ENCODE measurements at places on chromosomes 7 and 10. TPM values are rescaled to one million over a fixed set of nuclear protein-coding genes. Genes with fewer than 3 reads are reported as not detected.
A peak's percentile ranks its signal among the peaks of the same experiment; 100 is the strongest.

HOGA1 gene
- total RNA-seq: not detected

- no peak for DNase-seq
These were observed 64.8 kb downstream of the ABLIM1 start for GRCh38 chr10:114593240-114593792.

DNA sequence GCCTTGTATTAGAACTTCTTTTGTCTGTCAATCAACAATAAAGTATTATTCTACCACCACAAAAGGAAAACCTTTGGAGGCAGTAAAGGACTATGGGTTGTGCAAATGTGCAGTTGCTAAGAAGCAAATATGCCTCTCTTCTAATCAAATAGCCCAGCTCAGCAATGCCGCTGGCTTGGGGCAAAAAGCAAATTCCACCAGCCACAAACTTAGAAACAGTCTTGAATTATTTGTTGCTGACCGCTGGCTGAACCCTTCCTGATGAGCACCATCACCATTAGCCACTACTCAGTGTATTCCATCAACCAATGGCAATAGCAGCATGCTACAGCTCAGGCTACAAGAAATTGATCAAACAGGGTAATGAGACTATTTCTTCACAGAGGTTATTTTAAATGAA, 51.0 kb downstream of the SKAP2 start:
- no peak for DNase-seq

GRCh38 chr7:100949227-100949932, at the start of gene MUC3A:
Gene MUC3A (plus strand): TSS chr7:100949534. CDS start chr7:100949625, 91 bp downstream.
- no peak for DNase-seq

DNA sequence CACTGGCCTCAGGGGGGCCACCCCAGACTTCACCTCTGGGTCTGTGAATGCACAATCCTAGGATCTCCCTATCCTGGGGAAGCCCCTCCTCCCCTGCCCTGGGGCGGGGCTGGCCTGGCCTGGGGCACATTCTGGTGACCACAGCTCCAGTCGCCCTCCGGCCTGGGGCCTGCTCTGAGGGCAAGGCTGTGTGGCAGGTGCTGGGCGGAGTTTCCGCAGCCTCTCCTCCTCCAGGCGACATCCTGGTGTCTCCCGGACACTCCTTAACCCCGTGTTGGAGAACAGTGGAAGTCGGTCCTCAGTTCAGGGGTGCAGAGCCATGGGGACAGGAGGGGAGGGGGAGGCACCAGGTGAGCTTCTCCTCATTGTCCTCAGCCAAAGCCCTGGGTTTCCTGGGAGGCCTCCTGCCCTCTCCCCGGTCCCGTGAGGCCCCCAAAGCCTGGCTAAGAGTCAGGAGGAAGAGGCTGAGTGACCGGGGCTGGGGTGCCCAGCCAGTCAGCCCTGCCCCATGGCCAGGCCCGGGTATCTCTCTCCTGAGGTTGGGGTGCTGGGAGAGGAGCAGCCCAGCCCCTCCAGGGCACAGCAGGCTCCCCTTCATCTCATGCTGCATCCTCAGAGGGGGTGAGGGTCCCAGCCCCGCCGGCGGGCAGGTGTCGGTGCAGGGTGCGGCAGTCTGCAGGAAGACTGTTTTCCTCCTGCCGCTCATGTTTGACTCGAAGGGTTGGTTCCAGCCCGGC, 22.6 kb downstream of the UNCX start:
- DNase-seq: no peak

GRCh38 chr7:33774762-33775523, 130.4 kb upstream of the BMPER start:
- DNase-seq: no peak

ZNF117 gene
- total RNA-seq: 3.6 TPM

DNA sequence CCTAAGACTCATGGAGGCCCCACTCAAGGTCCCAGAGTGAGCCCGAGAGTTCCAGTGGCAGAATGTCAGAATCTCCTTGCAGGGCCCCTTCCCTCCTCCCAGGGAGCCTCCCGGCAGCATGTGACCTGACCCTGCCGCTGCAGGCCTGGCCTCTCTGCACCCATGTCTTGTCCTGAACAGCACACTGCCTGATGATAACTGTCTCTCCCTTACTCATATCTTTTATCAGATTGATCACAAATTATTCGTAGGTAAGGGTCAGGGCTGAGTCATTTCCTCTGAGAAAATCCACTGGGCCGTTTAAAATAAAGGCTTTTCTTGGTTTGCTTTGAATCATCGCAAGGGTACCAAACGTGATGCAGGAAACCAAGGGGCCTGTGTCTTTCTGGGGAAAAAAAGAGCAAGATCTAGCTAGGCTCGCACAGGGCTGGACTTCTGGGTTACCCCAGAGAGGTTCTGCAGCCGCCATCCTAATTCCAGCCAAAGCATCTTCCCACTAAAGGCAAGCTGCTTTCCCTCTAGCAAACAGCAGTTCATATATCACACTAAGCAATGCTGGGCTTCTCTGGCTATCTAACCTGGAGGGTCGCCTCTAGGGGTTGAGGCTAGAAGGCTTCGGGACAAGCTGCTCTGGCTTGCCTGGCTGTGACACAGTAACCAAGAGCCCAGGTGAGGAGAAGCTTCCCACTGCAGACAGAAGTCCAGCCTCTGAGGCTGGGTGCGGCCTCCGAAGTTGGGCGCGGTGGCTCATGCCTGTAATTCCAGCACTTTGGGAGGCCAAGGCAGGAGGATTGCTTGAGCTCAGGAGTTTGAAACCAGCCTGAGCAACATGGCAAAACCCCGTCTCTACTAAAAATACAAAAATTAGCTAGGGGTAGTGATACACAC, 104.9 kb downstream of the SPDYE5 start:
- no peak for DNase-seq

DNA sequence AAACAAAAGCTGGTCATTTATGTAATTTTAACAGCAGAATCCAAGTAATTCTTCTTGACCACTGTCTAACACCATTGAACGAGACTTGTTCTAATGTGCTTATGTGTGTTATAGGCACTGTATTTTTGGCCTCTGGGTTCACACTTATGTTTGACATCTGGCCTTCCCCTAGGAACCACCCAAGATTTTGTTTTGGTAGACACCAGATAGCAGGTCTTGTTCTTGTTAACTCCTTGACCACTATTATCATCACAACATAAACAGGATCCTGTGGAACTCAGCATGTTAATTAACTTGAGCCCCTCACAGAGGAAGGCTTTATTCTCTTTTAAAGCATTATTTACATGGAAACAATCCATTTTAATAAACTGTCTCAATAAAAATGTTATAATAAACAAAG, 167.7 kb downstream of the SEMA3D start:
- no peak for DNase-seq

DNA sequence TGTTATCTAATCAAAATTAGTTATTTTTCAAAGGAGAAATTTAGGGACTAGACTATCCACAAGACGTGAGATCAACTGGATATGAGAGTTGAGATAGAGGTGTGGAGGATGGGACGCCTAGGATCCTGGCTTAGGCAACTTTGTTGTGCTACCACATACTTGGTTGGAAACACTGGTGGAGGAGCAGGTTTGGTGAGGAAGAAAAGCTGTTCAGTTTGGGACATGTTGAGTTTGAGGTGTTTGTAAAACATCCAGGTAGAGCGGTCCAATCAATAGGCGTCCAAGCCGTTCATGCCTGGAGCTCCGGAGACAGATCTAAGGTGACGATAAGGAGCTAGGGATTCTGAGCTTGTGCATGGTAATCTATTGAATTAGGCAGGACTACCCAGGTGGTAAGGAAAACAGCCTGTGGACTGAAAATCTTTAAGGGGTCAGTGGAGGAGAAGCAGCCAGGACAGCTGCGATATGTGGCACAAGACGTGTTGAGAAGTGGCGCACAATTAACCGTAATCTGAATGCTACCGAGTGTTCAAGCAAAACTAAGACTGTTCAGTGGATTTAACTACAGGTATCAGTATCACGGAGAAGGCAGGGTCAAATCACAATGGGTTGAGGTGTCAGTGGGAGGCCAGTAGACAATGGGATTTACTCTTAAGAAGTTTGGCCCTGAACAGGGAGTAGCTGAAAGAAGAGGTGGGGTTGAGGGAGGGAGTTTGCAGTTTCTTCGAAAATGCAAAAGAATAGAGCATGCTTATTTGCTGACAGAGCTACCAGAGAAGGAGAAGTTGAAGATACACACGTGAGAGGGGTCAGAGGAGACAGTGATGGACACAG, 16.1 kb upstream of the TRPV6 start:
- DNase-seq: no peak

DNA sequence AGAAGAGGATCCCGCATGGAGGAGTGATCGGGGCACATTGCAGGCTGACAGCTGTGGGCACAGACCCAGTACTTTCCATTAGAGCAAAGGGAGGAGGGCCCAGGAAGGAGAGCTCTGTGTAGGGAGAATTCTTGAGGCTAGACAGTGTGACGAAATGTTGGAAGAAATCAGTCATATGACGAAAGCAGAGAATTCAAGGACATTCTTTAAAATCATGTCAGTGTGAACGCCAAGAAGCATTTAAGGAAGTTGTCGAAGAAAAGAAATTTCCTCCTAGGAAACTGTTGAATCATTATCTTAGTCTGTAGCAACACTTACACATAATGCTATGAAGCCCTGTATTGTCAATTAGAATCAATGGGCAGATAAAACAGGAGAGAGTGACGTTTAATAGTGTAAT, 191.3 kb upstream of the ADARB2 start:
- DNase-seq: no peak

GRCh38 chr10:11153766-11154165, 136.1 kb downstream of the CELF2 start:
- DNase-seq: no peak

DNA sequence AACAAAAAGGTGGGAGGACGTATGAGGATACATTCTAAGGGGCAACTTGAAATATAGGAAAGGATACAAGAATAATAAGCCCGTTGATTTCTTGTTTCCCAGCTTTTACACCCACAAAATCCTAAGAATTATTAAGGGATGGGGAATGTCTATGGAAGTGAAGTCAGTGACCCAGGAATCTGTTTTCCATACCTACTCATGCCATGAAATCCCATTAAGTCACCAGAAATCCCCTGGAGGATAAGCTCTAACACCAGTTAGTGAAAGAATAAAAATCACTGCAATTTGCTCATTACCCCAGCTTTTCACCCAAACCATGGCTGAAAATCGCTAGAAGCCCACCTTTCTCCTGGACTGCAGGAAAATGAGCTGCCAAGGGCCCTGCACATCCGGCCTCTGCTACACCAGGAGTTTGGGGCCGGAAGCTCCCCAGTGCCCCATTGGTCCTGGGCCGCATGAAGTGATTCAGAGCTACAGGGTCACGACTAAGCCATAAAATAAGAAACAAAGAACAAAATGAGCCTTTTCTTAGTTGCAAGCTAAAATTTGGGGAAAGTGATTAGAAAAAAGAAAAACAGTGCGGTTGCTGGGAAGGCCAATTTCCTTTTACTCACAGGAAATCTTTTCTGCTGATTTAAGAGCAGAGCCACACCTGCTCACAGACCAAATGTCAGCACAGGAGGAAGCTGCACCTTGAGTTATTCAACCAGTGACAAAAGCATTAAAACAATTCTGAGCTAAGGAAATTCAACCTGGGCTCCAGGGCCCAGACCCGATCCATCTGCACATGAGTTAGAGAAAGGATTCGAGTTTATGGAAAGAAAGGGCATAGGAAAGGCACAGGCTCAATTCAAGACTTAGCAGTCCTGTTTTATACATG, 40.3 kb downstream of the HIPK2 start:
- peak; percentile 69 for DNase-seq

DNA sequence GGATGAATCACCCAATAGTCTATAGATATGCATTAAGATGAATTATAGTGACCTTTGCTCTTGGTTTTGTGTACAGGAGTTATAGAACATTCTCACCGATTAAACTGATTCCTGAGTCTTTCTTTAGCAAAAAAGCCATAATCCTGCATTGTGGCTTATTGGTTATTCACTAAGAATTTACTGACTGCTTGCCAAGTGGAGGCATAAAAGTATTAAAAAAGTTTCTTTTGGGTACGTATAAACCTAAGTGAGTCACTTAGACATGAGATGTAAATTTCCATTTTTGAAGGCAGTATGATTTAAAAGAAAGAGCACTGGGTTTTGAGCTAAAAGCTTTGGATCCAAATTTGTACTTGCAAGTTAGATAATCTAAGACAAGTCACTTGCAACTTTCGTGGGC, 100.7 kb downstream of the CDK6 start:
- DNase-seq: no peak
